ENCODE measurements at places on chromosomes 2 and 18.

- no peak for DNase-seq
Measured at GRCh38 chr2:60386436-60386835, 167.0 kb downstream of the BCL11A start.

GRCh38 chr2:7060156-7060555 is 142.9 kb downstream of the RNF144A start:
- no peak for DNase-seq

GRCh38 chr18:35444636-35445035 is 53.1 kb downstream of the INO80C start:
- no peak for DNase-seq

GRCh38 chr18:79871026-79871390 is 73.3 kb downstream of the KCNG2 start:
- no peak for DNase-seq

Data from CD4-positive, alpha-beta T cell treated with Interleukin-1 beta for 1 hour (primary cell).